ENCODE measurements at places on chromosomes 16 and 17.

DNA sequence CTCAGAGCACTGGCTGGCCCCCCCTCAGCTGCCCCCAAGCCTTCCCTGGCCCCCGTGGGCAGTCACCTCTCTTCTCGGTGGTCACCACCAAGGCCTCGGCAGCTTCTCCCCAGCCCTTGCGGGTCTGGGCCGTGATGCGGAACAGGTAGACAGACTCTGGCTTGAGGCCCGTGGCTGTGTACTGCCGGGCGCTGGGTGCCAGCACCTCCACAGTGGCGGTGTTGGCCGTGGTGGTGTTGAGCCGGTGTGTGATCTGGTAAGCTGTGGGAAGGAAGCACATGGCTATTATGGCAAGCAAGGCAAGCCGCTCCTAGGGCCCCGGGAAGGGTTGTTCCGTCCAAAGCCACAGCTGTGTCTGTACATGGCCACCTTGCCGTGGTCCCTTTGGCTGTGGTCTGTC lies 78.4 kb upstream of the CDC42EP4 start:
- DNase-seq = no peak

GRCh38 chr16:11260596-11260966 lies 4.6 kb upstream of the SOCS1 start:
- DNase-seq = no peak

DNA sequence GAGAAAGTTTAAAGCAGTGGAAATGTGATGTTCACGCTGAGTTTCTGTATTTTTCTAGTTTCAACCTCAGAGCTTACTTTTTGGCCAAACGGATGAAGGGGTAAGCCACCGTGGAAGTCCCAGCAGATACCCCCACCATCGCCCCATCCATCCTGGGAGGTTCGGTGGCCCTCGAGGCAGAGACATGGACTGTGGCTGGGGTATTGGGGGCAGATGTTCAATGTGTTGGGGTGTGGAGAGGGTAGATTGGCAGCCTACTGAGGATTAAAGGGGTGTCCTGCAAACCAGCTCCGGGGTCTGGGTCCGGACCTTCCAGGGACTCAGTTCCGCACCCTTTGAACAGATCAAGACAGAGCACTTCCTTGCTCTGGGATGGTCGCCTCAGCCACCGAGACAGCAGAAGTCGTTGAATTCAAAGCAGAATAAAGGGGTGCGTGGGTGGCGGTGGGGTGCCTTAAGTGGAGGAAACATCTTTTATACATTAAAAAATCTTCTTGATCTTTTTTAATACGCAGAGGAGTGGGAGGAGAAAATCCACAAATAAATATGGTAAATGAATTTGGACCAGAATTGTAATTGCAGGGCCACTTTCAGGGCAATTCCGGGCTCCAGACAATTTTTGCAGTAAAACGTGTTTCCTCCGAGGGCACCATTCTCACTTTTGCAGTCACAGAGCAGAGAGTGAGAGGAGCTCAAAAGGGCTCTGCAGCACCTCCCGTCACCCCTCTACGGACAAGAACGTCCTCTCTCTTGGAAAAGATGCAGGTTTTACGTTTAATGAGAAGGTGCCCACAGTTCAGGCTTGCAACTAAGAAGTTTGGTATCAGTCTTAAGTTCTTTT lies 8.2 kb upstream of the CBX8 start:
- DNase-seq = no peak

- DNase-seq = no peak
Observed at GRCh38 chr17:79047923-79048825, 24.2 kb downstream of the C1QTNF1 start.

DNA sequence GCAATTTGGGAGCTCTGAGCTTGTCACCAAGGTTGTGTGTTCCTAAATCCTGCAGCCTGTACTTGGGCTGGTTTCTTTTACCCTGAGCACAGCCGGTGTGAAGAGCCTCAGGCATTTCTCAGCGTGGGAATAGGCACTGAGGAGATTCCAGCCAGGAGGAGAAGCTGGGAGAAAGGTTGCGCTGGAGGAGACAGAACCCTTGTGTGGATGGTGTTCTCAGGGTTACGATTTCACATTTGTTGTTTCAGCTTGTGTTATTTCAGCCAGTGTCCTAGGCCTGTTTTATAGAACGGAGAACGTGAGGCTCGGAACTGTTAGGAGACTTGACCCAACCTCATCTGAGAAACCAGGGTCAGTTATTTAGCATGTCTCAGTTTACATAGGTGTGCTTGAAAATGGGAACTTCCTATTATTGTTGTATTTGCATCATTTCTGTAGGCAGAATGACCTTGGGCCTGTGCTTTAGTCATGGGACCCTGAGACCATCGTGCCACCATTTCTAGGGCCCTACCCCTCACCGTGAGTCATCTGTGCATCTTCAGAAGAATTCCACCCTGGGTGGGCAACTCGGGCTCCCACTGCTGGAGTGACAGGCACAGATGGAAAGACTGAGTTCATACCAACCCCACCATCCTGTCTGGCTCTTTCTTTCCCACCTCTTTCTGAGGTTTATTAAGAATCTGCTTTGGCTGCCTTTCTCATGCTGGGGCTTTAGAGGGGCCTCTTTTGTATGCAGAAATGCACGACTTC lies 134.9 kb downstream of the MSI2 start:
- no peak for DNase-seq

DNA sequence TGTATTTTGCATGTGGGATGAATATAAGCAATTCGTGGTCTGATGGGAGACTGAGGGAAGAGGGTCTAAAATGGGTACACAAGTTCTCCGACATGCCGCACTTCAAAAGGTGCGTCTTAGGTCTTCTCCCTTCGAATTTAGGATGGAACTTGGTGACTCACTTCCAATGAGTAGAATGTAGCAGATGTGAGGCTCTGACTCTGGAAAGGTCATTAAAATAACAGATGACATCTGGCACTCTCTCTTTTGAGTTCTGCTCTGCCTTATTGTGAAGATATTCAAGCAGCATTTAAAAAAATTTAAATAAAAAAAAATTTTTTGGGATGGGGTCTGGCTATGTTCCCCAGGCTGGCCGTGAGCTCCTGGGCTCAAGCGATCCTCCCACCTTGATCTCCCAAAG lies 92.7 kb downstream of the TMEM100 start:
- no peak for DNase-seq

All from brain (organoid and tissue), 16 donors.